ENCODE measurements at places on chromosomes 1 and 21. TPM values are rescaled to one million over a fixed set of nuclear protein-coding genes. Genes with fewer than 3 reads are reported as not detected.

DNA sequence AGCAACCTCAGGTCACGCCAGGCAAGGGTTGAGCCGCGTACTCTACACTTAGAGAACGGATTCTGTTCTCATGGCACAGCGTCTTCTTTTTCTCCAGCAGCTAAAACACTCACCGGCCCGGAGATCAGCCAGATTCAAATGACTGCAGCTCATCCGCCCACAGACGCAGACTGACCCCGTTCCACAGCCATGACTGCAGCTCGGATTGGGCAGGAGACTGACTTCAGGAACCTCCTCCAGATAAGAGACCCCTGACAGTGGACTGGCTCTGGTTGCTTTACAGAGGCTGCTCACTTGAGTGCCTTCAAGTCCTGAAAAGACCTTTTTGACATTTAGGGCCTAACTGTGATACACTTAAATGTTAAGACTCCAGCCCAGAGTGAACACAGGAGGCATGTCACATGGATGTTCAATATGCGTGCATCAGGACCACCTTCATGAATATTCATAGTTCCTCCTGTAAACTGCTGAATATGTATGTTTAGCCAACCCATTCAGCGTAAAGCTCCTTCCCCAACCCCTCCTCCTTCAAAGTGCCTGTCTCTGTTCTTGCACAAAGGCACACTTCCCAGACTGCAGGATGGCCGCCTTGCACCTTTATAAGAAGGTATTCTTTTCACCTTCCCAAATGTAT lies 42.6 kb downstream of the BACE2 start:
- H3K4me3 ChIP-seq, result no peak overlapping the region
- no peak for DNase-seq
- H3K27ac ChIP-seq, result no peak overlapping the region
- no peaks in the 10 kb centered on the region for H3K36me3 ChIP-seq

DNA sequence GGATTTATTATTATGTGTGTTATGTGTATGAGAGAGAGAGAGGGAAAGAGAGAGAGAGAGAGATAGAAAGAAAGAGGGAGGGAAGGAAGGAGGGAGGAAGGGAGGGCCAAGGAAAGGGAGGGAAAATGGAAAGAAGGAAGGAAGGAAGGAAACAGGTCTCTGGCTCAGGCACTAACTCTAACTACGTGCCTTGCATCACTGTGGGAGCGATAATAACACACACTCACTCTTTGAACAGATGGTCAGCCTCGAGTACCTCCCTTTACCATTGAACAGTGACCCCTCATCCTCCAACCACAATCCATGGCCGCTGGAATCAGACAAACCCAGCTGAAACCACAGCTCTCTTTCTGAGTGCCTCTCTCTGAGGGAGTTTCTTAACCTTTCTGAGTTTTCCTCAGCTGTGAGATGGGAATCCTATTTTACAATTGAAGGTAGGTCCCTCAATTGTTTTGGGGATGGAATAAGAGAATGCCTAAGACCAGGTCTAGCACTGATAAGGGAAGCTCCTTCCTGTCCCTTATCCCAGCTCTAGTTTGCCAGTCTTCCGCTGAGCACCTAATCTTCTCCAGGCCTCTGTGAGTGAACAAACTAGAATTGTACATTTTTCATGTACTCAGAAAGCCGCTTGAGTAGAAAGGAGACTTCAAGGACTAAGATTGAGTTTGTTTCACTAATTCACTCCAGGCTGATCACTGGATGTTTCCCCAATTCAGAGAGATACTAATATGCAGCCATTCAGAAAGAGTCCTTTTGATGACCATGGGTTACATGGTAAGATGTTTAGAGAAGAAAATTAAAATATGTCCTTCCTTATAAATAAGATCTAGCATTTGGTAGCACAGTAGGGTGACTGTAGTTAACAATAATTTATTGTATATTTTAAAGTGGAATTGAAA lies 62.8 kb downstream of the IRF2BP2 start:
- peaks cover 3% of the 10 kb centered on the region for H3K27me3 ChIP-seq
- no peaks in the 10 kb centered on the region for H3K36me3 ChIP-seq
- no peak overlapping the region for H3K4me3 ChIP-seq
- no peak for DNase-seq
- H3K27ac ChIP-seq, result no peak overlapping the region

DNA sequence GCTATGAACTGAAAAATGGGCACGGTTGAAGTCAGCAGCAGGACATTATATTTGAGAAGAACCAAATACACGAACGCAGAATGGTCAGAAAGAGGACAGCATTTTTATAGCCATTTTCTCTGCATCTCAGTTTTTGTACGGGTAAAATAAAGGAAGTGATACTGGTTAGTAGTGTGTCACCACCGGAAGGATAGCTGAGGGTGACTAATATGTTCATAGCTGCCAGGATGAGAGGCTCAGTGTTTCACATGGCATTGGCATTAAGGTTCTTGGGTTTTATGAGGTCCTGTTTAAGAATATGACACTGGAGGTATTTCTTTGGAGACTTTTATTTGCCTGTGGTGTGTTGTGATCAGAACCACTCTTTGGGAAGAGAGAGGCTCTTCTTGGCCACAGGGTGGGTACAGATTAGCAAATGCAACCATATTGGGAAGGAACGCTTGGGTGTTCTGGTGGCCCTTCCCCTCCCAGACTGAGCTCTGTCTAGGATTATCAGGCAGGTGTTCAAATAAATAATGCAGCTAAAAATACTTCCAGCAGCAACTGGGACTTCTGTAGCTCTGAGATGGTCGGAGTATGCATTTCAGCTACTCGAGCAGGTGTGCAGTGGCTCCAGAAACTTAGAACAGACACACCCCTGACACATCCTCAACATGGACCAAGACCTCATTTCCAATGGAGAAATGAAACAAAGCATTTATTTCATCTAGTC lies 158.2 kb downstream of the PBX1 start:
- no peak overlapping the region for H3K4me3 ChIP-seq
- H3K27ac ChIP-seq, result no peak overlapping the region
- DNase-seq, result no peak
- H3K36me3 ChIP-seq, result no peaks in the 10 kb centered on the region
- H3K27me3 ChIP-seq, result peaks cover 2% of the 10 kb centered on the region

GRCh38 chr1:24673341-24673740 lies 30.2 kb downstream of the SRRM1 start:
- peaks cover 6% of the 10 kb centered on the region for H3K4me1 ChIP-seq
- H3K36me3 ChIP-seq, result peaks cover 56% of the 10 kb centered on the region
- no peaks in the 10 kb centered on the region for H3K27me3 ChIP-seq
- no peak overlapping the region for H3K4me3 ChIP-seq
- DNase-seq, result no peak

ILDR2 gene
- 14.4 TPM for total RNA-seq

LRRIQ3 gene
- 0.31 TPM for total RNA-seq

All from activated T-helper 1 cell treated with anti-CD3 and anti-CD28 coated beads, Interleukin-12 subunit alpha, Interleukin-12 subunit beta, Interleukin-2, Interleukin-4 antibody, amounts not matched to agents 30 ng/mL and 10 ng/mL and 1 ng/mL, durations not matched to agents 14 hours and 24 hours and 36 hours (primary cell).